Retina (tissue), 1 donor: ENCODE measurements at places on chromosomes 4 and X.
A peak's percentile ranks its signal among the peaks of the same experiment; 100 is the strongest.

DNA sequence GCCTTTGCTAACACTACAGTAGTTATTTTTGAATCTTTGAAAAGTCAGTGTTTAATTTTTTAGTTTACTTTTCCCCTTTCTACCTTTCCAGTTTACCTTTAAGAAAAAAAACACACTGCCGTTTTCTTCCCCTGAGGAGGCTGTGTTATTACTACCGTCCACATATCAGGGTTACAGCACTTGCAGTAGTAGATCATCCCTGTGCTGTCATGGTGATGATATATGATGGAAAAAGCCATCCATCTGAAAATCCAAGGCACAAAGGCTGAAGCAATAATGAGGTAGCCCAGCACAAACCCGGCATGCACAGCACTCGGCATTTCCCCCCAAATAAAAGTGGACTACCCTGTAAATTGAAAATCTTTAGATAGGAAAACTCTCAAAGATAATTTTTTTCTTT, 258.7 kb downstream of the CXXC4 start:
- peak; percentile 35 for DNase-seq

GRCh38 chrX:140509468-140510305, 4.8 kb upstream of the SOX3 start:
- DNase-seq, result peak; percentile 22

GRCh38 chr4:62806816-62807215, 1602.4 kb downstream of the TECRL start:
- DNase-seq, result no peak

DNA sequence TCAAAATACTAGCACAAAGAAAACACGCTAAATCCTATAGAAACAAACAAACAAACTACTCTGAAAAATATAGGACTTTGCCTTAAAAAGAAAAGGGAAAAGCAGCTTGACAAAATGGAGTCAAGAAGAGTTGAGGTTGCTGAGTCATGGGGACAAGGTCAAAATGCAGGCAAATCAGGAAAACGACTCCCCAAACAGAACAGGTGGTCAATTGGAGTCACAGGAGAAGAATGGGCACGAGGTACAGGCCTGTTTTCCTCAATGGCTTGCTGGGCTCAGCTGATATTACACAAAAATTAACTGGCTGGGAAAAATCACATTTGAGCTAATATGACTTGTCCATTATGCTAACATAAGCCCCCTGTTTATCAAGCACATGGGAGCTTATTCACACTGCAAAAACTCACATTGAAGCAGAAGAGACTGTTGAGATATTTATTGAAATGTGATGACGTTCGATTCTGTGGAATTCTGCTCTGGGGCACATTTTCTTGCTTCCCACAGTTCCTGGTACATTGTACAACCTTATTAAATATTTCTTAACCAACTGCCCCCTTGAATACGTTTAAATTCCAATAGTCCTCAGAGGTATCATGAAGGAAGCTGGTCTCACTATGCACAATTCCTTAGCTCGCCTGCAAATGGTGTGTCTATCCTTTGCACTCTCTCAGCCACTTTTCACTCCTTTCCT, 1622.1 kb downstream of the STIM2 start:
- DNase-seq, result no peak

- no peak for DNase-seq
Observed at GRCh38 chrX:53186351-53186750, 38.7 kb downstream of the KDM5C start.

DNA sequence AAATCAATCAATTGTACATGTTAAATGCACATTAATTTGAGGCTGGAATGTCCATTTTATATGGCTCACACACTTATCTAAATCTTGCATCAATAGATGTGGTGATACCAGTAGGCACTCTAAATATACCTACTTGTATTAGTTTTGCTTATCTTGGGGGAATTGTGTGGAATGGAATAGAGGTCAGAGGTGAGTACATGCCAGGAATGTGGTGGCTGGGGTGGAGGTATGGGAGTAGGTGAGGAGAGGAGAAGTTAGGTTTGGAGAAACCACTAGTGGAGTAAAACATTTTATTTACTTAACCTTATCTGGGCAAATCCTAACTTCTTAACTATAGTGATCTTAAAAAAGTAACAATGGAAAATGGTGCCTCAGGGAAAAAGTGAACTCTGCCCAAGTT, 163.1 kb downstream of the ATG4A start:
- DNase-seq, result no peak

- DNase-seq, result no peak
Observed at GRCh38 chr4:78938474-78938867, 767 bp downstream of the PAQR3 start.

DNA sequence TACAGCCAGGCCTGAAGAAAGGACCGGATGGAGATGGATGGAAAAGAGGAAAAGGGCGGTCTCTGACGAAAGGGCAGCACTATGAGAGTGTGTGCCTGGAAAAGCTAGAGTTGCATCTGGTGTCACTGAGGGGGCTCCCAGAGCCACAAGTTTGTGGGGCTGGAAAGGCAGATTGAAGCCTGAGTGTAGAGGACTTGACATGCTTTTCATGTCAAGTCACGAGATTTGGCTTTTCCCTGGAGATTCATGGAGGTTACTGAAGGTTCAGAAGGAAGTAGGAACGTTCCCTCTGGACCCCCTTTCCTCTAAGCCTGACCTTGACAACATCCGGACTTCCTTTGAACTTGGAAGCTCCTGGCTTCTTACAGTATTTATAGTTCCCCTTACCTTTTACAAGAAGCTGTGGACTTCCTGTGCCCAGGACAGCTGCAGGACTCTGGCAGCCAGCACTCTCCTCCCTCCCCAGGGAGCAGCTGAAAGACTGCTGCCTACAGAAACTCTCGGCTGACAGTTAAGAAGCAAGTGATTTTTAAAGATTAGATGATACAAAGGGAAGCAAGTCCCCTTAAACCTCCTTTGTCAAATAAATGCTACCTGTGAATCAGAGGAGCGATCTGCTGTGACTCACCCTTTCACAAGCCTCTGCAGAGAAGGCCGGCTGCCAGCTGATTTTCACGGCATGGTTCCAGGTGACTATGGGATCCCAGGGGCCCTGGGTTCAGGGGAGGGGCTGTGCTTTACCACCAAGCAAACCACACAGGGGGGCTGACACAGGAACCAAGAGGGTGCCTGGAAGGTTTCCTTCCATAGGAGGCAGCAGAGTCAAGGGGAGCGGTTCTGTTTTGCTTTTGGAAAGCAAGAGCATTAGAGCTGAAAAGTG, 72.9 kb upstream of the STIM2 start:
- peak; percentile 32 for DNase-seq

DNA sequence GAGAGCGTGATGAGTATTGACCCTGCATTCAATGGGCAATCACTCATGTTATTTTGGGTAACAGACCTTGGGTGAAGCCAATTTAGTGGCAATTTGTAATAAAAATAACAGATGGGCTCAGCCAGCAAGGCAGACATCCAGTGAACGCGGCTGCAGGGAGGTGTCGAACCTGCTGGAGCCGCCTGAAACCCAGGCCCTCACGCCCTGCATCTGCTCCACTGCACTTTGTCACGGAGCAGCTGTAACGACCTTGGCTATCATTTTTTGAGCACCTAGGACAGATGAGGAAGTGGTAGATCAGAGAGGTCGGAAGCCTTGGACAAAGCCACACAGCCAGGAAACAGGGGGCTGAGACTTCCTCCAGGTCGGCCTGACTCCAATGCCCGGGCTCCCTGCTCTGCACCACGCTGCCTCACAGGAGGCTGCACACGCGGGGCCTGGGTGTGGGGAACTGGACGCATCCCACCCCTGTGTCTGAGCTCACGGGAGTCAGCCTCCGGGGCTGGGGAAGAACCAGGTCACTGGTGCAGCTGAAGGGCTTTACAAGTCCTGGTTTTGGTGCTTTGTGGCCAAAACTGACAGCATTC, 19.4 kb downstream of the HMX1 start:
- no peak for DNase-seq
